ENCODE measurements at places on chromosomes 4 and X.
A peak's percentile ranks its signal among the peaks of the same experiment; 100 is the strongest.

- no peak for DNase-seq
Measured at GRCh38 chr4:1515763-1516162, 109.5 kb upstream of the NKX1-1 start.

GRCh38 chr4:7971881-7972500 lies 32.3 kb upstream of the AFAP1 start:
- DNase-seq, result no peak

- DNase-seq, result no peak
Measured at GRCh38 chrX:1596676-1597344, 5.4 kb downstream of the AKAP17A start.

DNA sequence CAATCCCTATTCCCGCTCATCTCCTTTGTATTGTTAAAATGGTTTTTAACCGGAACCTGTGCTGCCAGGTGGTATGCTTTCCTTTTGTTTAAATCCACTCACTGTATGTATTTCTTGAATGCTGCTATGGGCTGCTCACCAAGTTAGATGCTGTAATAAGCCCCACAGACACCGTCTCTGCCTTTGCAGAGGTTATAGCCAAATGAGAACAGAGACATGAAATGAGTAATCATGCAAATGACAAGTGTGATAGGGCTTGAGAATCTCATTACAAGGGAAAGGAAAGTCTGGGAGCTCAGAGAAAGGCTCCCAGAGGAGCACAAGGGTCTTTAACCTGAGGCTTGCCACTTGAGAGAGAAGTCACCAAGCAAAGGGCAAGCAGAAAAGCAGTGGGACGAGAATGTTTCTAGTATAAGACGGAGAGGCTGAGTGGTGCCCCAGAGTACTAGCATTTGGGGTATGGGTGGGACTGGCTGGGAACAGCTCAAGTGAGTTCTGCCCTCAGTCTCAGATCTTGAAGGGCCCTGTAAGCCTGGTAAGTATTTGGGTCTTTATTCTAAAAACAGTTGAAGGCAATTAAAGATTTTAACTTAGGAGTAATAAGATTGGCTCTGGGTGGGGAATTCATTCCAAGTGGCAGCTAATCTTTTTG lies 110.8 kb upstream of the H2AZ1 start:
- no peak for DNase-seq

DNA sequence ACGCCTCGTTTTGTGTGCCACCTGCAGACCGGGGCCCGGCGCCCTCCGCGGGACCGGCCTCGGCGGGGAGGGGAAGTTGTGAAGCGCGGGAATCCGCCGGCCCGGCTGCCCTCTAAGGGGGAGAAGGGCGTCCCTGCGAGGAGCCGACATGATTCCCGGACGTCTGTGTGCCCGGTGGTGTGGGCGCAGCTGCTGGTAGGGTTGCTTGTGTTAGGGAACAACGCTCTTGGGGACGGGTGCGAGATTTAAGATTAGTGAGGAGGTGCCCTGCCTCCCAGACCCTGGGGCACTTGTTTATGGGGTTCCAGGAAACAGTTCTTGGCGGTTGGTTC lies 627 bp downstream of the CDKN2AIP start:
- peak; percentile 13 for DNase-seq

DNA sequence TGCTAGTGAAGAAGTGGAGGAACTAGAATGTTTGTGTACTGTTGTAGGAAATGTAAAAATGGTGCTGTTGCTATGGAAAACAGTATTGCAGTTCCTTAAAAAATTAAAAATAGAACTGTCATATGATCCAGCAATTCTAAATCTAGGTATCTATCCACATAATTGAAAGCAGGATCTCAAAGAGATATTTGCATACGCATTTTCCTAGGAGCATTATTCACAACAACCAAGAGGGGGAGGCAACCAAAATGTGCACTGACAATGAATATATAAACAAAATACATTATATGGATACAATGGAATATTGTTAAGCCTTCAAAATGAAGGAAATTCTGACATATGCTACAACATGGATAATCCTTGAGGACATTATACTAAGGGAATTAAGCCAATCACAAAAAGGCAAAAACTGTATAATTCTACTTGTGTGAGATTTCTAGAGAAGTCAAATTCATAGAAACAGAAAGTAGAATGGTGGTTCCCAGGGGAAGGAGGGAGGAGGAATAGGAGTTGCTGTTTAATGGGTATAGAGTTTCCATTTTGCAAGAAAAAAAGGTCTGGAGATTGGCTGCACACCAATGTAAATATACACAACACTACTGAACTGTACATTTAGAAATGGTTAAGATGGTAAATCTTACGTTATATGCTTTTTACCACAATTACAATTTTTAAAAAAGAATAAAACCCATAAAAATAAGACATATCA lies 35.6 kb upstream of the KCNE5 start:
- DNase-seq, result no peak

DNA sequence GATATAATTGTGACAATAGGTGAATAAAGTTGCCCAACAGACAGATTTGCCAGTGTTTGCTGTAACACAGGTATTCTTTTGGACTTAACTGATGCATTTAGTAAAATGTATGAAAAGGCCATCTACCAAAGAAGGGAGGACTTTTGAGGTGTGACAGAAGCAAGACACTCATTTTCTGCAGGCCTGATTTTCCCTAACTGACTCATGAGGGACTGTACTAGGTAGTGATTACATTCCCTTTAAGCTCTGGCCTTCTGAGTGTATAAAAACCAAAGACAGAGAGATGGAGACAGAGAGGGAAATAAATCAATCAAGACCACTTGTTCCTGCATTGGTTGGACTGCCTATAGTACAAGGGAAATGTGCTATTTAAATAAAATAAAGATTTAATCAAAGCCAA lies 150.8 kb upstream of the GALNT7 start:
- DNase-seq, result no peak

DNA sequence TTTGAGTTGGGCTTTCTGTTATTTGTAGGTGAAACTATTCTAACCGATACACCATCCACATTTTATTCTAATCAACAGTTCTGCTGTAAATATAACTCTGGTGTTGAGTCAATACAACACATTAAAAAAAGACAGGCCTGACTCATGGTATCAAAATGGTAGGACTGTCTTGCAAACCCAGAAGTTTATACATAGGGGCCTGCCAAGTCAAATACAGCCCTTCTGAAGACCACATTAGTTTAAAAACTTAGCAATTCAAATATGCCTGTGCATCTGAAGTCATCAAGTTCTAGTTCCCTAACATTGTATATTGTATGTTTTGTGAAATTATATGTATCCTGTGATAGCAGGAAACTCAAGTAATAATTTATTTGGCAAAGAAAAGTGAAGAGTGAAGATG lies 24.4 kb upstream of the PDE5A start:
- DNase-seq, result peak; percentile 47

- DNase-seq, result peak; percentile 49
Measured at GRCh38 chr4:155952501-155952901, 1.2 kb downstream of the CTSO start.

- no peak for DNase-seq
Measured at GRCh38 chr4:174532445-174532844, 10.2 kb upstream of the HPGD start.

DNA sequence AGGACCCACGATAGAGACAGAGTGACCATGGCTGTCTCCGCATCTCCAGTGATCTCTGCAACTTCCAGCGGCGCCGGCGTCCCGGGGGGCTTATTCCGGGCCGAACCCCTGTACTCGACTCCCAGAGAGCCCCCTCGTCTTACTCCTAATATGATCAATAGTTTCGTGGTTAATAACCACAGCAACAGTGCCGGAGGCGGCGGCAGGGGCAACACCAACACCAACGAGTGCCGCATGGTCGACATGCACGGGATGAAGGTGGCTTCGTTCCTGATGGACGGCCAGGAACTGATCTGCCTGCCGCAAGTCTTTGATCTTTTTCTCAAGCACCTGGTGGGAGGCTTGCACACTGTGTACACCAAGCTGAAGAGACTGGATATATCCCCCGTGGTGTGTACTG lies 343 bp downstream of the DACH2 start:
- no peak for DNase-seq

- peak; percentile 6 for DNase-seq
Measured at GRCh38 chr4:98092833-98093439, 50.3 kb downstream of the STPG2 start.

DNA sequence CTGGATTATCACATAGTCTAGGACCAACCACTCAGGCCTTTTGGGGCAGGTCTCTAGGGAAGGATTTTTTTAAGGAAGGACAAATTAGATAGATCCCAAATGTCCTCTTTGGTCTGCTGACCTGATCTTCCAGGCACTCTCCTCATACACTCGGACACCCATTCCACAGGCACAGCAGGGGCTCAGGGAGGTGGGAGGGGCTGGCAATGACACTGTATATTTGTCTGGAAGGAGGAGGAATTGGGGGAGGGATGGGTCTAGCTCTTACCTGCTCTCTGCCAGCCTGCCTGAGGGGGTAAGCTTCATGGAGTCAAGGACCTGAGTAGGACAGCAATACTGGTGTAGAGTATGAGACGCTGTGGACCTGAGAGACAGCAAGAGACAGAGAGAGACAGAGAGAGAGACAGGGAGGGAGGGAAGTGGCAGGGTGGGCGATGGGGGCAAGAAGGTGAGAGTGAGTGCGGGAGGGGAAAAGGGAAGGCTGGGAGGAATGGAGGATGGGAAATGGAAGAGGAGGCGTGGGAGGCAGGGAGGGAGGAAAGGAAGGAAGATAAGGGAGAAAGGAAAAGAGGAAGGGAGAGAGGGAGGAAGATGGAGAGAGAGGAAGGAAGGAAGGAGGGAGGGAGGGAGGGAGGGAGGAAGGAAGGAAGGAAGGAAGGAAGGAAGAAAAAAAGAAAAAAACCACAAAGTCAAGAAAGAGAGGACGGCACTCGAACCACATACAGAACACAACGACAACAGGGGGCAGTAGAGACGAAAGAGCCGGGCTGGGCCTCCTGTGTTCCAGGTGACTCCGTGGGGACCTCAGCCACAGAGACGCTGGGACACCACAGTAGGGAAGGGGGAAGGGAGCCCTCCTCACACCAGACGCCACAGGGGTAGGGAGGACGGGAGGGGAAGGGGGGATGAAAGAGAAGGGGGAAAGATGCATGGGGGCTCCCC lies 1.8 kb downstream of the IQSEC2 start:
- no peak for DNase-seq

- peak; percentile 47 for DNase-seq
Measured at GRCh38 chrX:153766098-153766817, 2.2 kb downstream of the PLXNB3 start.

GRCh38 chr4:6942238-6942800 lies 32.7 kb downstream of the TBC1D14 start:
- DNase-seq, result peak; percentile 97

DNA sequence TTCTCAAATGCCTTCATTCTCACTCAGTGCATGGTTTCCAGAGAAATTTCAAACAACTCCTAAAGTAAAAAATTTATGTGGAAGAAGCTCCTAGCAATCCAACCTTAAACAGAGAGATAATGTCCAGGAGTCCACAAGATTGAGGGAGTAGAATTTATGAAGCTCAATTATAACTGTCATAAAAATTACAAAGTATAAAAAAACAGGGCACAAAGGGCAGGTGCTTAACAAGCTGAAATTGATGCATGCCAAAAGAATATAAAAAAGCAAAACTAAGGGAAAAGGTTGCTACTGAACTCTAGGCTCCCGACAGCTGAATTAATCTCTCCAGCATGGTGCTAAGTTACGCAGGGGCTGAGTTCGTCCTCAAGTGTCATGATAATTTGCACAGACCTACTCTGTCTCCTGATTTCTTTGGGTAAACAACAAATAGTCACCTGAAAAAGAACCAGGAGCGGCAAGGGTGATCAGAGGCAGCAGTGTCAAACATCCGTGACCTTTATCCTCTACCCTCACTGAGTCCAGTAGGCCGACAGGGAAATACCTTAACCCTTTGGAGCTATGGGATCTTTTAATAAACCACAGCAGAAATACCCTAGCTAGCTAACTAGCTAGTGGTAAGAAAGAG lies 47.2 kb upstream of the RELL1 start:
- no peak for DNase-seq

GRCh38 chrX:46954716-46955115 lies 42.5 kb downstream of the JADE3 start:
- DNase-seq, result no peak

DNA sequence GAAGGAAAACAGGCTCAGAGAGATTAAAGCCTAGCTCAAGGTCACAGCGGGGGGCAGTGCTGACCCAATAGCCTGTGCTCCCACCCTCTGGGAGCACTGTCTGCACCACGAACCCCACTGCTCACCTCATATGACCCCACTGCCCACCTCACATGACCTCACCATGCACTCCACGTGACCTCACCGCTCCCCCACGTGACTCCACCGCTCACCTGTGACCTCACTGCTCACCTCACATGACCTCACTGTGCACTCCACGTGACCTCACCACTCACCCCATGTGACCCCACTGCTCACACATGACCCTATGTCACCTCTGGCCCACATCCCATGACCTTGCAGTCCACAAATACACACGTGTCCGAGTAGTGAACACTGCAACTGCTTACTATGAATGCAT lies 55.4 kb downstream of the ACOX3 start:
- DNase-seq, result no peak

DNA sequence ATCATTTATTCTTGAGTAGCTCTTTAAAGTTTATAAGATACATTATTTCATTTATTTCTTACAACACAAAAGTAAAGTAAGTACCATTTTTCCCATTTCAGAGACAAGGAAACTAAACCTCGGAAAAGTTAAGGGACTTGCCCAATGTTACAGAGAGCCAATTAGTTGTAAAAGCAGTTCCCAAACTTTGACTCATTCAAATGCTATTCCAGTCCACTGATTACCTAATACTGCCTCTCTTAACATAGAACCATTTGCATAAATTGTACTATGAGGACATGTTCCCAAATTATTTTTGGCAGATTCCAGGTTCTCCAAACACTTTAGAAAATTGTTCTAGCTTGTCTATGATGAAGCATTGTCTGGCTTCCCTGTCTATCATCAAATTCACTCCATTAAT lies 45.6 kb upstream of the GRIA3 start:
- peak; percentile 77 for DNase-seq

DNA sequence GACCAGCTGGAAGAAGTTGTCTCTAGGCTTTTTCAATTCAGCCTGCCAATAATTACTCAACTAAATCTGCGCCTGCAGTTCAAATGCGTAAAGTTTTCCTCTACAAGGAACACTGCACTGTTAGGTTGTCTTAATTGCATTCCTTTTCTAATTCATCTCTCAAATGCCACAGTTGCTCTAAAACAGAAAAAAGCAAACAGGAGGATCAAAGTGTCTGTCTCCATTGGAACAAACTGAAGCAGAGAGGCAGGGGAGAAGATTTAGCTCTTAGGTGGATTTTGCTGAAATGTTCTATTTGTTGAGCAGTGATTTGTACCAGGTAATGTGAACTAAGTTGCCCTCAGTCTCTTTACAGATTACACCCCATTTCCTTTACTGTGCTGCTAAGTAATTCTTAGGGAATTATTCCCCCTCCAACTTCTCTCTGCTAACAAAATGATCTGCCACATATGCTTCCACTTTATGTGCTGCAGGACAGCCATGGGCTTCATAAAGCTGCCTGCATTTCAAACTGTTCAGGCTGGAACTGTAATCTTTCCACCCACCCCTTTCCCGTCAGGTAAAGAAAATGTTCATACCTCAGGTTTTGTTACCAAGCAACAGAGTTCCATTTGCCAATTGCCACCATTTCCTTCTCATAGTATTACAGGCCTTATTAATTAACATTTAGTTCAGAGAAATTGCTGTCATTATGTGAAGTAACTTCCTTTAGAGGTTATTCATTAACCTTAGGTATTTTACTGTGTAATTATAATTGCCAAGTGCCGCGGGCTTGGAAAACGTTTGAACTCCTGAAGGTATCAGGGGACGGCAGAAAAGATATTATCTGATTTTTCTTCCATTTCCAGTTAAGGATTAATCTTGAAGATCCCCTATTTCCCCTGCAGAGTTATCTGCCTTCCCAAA lies 149.3 kb downstream of the SPRY1 start:
- peak; percentile 4 for DNase-seq

- DNase-seq, result no peak
Measured at GRCh38 chrX:46404774-46405173, 140.4 kb downstream of the ZNF674 start.
